Lower leg skin (tissue), 4 donors: ENCODE measurements at places on chromosomes 12 and 14.

GRCh38 chr14:64221391-64222003 lies 72.7 kb downstream of the ESR2 start:
- DNase-seq, result no peak

- no peak for DNase-seq
These were observed 32.4 kb downstream of the DENND5B start for GRCh38 chr12:31558521-31558920.

DNA sequence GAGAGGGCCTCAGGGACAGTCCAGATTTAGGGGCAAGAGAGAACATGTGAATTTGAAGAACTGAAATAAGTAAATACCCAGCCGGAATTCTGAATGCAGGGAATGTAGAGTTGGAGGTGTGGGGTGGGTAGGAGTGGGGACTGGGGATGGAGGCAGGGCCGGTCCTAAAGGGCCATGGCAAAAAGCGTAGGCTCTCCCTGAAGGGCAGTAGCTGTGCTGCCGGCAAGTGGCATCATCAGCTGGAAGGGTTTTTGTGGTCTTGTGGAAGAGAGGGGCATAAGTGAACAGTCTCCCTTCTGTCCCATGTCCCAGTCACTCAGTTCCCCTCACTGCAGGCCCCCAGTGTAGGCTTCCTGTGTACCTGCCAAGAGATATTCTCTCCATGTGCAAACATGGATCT lies 104.6 kb downstream of the GCH1 start:
- no peak for DNase-seq

DNA sequence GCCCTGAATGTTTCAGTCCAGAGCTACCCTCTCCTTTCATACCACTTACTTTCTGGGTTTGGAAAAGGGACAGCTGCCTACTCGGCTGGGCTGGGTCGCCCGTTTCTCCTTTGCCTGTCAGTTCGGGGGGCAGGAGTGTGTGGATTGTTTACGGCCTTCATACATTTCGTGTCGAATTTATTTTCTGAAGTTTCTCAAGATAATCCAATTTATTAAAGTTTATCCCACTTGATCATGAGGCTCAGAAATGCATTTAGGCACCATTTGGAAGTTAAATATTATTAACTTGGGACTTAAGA lies 608 bp downstream of the ZNF410 start:
- no peak for DNase-seq

DNA sequence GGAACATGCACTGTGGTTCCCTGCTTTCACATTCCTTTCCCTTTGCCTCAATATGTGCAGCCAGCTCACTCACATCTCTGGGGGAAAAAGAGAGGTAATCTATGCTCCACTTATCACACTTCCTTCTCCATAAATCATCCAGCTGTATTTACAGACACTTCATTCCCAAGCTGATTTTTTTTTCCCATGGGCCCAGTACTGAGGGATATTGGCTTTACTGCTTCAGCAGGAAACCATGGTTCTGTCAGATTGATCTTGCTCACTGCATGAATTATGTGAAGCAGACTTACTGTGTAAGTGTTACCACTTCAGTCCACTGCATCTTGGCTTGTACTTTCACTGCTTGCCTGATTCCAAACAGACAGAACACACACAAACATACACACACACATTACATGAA lies 555.6 kb downstream of the CCER1 start:
- DNase-seq, result no peak

- DNase-seq, result no peak
These were observed 26.0 kb downstream of the ZNF664 start for GRCh38 chr12:123998991-123999359.

DNA sequence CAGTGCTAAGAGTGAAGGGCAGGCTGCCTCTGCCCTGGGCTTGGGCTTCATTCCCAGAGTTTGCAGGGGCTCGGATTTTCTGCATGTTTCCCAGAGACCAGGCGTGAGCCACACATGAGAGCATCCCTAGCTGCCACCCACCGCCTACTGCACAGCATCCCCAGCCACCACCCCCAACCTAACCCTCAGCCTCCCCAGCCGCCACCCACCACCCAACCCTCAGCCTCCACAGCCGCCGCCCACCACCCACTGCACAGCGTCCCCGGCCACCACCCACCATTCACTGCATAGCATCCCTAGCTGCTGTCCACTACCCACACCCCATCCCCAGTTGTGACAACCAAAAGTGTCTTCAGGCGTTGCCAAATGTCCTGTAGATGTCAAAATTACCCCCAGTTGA lies 22.6 kb downstream of the FGF6 start:
- DNase-seq, result peak; percentile 68

- no peak for DNase-seq
These were observed 28.3 kb downstream of the KIF26A start for GRCh38 chr14:104166698-104167097.

- DNase-seq, result no peak
These were observed 27.4 kb downstream of the FAM234B start for GRCh38 chr12:13071305-13072280.

DNA sequence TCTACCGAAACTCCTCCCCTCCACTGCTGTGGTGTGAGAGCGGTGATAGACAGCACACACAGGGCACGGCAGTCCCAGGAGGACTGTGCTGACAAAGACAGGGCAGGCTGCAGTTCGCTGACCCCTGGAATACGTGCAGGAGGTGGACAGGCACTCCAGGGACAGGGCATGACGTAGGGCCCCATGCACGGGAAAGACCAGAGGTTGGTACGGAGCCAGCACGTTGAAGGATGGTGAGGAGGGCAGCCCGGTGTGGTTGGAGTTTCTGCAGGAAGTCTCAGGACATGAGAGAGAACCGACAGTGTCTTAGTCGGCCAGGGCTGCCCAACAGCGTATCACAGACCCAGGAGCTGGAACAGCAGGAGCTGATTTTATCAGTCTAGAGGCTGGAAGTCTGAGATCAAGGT lies 254.2 kb upstream of the FKBP4 start:
- no peak for DNase-seq

DNA sequence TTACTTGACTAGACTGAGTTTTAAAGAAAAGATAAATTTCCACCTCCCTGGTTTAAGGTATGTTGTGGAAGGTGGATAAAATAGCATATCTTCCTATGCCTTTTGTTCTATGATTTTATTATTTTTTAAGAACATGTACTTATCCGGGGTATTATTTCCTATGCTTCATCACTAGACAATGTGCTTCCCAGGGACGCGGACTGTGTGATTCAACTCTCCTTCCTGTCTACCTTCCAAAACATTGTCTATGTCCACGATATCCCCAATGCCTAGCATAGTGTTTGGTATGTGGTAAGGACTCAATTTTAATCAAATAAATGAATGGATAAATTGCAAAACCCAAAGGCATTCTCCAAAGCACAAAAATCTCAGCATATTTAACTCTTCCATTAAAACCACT lies 8.3 kb upstream of the CCND2 start:
- no peak for DNase-seq

DNA sequence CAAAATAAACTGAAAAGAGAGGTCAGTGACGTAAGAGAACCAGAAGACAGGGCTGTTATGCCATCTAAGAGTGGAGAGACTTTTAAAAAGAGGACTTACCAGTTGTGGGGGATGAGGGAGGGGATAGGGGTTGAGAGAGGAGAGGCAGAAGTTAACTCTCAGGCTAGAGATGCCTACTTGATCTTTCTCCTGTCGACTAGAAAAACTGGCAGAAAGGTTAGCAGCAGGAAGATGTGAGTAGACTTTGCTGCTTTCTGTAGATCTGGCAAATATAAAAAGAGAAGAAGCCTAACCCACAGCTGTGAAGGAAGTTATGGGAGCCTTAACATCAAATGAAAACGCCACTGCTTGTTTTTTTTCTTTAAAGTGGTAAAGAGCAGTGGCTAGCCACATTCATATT lies 10.7 kb downstream of the CREBL2 start:
- no peak for DNase-seq

- DNase-seq, result no peak
These were observed 239.1 kb downstream of the ALX1 start for GRCh38 chr12:85519163-85519562.

GRCh38 chr14:70816525-70816924 lies 7.2 kb upstream of the MAP3K9 start:
- DNase-seq, result no peak

DNA sequence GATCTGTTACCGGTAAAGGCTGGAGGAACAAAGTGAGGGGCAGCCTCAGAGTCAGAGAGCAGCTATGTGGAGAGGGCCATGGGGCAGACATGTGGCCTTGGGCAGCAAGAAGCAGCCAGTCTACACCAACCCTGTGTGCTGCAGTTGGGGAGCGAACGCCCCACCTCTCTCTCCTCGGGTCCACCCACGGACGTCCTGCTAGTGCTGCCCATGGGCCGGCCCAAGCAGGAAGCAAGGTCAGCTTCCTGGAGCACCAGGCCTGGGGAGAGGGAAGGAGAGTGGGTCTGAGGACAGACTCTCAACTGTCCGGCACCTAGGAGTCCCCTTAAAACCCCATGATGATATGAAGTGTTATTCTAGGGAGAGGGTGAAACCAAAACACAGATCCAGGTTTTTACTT lies 254.8 kb upstream of the FKBP4 start:
- DNase-seq, result no peak

DNA sequence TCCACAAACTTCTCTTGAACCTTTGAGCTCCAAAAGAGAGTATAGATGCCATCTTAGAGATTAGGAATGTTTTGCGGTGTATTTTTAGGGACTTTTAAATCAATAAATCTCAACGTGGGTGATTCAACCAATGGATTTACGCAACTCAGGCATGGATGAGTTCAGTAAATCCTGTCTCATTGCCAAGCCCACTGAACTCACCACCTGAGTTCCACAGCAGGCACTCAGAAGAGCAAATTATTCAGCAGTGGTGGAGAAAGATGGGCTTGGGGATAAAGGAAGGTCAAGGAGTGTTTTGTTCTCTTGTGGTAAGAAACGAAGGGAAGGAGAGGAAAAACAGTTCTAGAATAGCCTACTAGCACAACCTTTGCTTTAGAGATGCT lies 68.7 kb upstream of the HMGA2 start:
- DNase-seq, result no peak

DNA sequence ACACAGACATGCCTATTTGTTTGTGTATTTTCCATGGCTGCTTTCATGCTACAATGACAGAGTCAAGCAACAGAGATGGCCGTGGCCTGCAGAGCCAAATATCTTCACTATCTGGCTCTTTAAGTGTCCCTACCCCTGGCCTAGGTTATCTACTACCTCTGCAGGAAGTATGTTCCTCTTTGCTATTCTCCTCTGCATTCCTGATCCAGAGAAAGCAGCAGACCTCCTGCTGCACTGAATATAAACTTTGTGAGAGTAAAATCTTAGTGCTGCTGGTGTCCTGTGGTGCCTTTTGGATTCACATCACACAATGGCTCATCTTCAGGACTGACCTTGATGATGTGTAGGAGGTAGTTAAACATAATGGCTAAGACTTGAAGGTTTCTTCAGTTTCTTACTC lies 233.4 kb downstream of the IPO8 start:
- DNase-seq, result no peak

GRCh38 chr14:72419226-72419775 lies 474.6 kb downstream of the DPF3 start:
- no peak for DNase-seq

GRCh38 chr12:95997911-95998510 lies 1.9 kb upstream of the HAL start:
- no peak for DNase-seq

GRCh38 chr12:108722992-108723766 lies 8.1 kb downstream of the CORO1C start:
- DNase-seq, result no peak

DNA sequence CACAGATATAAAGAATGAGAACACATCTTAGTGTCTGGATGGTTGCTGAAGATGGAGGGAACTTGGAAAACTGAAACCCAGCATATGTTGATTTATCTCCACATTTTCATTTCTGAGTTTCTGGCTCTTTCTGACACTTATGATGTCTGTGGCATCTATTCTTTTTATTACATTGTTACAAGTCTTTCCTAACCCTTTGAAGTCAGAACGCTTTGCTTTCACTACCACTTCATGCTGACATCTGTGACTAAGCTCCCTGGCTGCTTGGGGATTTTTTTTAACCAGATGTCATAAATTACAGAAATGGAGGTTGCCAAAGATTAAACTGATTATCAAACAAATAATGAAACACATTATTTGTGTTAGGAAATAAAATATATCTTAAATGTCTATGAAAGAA lies 188.7 kb downstream of the KITLG start:
- no peak for DNase-seq

- DNase-seq, result no peak
These were observed 239.2 kb upstream of the RMST start for GRCh38 chr12:97223419-97223818.

GRCh38 chr14:77838831-77839511 lies 39.1 kb downstream of the ADCK1 start:
- no peak for DNase-seq

- DNase-seq, result peak; percentile 76
These were observed 225.6 kb upstream of the CRY1 start for GRCh38 chr12:107318806-107319532.

- DNase-seq, result no peak
These were observed 17.4 kb downstream of the VASH1 start for GRCh38 chr14:76778546-76779215.

- DNase-seq, result no peak
These were observed 13.2 kb downstream of the SLC2A14 start for GRCh38 chr12:7859552-7859951.

DNA sequence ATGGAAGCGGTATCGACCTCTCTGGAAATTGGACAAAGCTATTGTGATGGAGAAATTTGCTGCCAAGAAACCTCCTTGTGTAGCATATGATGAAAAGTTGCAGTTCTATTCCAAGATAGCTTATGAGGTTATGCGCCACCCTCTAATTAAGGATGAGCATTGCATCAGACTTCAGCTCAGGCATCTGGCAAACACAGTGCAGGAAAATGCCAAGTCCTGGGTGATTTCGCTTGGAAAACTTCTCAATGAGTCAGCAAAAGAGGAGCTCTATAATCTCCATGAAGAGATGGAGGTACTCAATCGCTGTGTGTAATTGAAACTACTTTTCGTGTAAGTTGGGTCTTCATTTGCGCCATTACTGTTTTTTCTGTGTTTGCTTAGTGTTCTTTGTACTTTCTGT lies 51.2 kb downstream of the DNAH10 start:
- DNase-seq, result no peak

DNA sequence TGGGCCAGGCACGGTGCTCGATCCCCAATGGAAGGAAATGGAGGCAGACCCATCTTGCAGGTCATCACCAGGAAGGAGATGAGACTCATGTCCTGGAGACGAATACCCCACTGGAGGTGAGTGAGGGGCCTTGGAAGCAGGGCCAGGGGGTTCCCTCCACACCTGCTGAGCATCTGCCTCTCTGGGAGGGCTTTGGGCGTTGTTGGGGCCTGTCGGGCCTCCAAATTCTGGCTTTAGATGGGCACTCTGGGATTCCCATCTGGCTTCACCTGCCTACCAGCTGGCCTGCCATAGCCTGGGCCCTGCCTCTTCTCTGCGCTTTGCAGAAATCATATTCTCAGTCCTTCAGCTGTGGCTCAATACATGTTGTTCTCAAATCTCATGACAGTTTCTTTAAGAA lies 13.9 kb downstream of the RTL1 start:
- DNase-seq, result no peak

GRCh38 chr12:85617307-85618091 lies 218.7 kb downstream of the RASSF9 start:
- DNase-seq, result no peak

GRCh38 chr14:55103005-55103640 lies 25.9 kb upstream of the LGALS3 start:
- DNase-seq, result peak; percentile 97

- no peak for DNase-seq
These were observed 197.0 kb upstream of the C14orf180 start for GRCh38 chr14:104382361-104383087.

- DNase-seq, result no peak
These were observed 37.5 kb downstream of the TTC7B start for GRCh38 chr14:90778571-90779255.
